Cerebellum (tissue), 4 donors: ENCODE measurements at places on chromosomes 3 and 15.
A peak's percentile ranks its signal among the peaks of the same experiment; 100 is the strongest.

DNA sequence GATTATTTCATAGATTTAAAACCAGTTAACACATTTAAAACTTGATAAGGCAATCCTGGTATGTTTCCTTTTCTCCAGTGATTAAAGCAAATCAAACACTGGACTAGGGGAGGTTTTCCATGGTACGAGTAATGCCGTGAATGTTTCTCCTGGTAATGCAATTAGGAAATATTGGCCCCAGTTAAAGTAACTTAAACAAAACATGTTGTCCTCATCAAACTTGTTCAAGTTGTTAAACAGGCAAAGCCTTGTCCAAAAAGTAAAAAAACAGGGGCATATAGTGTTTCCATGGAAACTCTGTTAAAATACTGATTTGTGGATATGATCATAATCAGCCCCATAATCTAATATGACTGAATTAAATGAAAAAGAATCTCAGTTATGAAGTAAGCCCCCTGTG lies 13.1 kb upstream of the LRTM1 start:
- no peak for DNase-seq

- DNase-seq: no peak
Measured at GRCh38 chr15:45618813-45619212, 16.0 kb upstream of the SQOR start.

DNA sequence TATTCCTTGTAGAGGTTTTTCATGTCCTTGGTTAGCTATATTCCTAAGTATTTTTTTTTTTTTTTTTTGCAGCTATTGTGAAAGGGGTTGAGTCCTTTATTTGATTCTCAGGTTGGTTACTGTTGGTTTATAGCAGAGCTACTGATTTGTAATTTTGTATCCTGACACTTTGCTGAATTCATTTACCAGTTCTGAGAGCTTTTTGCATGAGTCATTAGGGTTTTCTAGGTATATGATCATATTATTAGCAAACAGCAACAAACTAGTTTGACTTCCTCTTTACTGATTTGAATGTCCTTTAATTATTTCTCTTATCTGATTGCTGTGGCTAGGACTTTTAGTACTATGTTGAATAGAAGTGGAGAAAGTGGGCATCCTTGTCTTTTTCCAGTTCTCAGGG lies 737.4 kb downstream of the ZNF385D start:
- DNase-seq: no peak

GRCh38 chr3:8625991-8626390 lies 18.6 kb downstream of the SSUH2 start:
- no peak for DNase-seq

DNA sequence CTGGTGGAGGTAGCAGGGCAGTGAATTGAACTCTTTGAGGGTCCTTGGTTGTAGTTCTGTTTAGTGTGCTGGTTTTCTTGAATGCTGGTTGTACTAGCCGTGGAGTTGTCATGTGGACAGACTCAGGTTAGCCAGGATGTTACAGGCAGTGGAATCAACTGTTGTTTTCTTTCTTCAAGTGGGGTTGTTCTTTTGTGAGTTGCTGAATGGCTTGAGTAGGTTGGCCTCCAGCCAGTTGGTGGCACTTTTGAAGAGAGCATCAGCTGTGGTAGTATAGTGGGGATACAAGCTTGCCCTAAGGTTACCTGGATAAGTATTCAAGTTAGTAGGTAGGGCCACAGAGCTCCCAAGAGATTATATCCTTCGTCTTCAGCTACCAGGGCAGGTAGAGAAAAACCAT lies 31.8 kb upstream of the RARB start:
- DNase-seq: no peak

GRCh38 chr3:111151438-111151837 lies 79.8 kb downstream of the NECTIN3 start:
- DNase-seq: no peak

DNA sequence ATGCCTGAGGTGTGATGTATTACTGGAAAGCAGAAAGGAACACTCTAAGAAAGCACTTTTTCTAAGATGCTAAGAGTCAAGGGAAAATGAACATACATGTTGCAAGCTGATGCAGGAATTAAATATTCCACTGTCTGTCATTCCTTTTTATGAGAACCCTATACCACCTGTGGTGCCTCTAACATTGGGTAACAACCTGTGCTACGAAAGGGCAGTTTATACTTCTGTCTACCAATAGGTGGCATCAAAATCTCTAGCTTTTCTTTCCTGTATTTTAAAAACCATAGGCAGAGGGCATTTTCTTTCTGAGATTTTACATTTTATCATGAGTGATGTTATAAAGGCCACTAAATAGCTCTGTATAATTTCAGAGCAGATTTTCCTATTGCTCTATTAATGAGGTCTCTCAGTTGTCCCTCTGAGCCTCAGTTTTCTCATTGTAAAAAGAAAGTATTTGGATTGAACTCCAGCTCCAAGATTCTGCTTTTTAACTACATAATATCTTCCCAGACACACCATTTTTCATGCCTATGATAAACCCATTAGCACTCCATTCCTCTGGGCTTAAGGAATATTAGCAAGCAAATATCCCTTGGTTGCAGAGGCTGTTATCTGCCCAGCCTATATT lies 3.5 kb upstream of the CPNE4 start:
- no peak for DNase-seq

DNA sequence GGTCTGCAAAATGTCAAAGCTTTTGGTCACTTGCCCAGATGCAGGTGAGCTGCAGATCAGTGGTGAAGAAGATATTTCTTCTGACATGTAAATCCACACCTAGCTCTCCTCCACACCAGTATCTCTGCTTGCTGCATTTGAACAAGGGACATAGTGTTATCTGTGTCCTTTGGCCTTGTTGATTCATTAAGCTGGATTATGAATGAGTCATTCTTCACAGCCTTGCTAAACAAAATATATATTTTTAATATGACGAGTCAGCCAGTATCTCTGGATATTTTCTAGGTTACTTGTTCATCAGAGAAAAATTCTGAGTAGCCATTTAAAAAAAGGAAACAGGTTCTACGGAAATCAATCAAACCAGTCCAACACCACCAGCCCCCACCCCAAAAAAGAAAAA lies 190.6 kb upstream of the ADAMTS9 start:
- DNase-seq: no peak

DNA sequence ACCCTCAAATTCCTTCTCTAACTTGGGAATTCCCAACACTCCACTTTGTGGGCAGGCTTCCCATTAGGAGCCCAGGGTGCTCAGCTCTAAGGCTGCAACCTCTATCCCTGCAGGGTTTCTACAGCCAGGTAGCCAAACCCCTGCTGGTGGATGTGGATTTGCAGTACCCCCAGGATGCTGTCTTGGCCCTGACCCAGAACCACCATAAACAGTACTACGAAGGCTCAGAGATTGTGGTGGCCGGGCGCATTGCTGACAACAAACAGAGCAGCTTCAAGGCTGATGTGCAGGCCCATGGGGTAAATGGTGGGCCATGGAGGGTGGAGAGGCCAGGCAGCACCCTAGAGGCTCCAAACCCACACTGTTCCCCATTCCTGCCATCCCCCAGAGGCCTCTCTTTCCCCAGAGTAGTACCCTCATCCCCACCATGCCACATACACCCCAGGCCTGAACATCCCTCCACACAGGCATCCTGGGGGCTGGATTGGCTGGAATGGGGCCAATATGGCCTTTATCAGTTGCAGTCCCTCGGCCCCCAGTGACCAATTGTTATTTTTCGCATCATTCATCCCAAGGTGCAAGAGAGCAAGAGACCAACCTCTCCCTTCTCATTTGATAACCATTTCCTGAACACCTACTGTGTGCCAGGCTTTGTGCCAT lies 7.7 kb downstream of the ITIH1 start:
- no peak for DNase-seq

DNA sequence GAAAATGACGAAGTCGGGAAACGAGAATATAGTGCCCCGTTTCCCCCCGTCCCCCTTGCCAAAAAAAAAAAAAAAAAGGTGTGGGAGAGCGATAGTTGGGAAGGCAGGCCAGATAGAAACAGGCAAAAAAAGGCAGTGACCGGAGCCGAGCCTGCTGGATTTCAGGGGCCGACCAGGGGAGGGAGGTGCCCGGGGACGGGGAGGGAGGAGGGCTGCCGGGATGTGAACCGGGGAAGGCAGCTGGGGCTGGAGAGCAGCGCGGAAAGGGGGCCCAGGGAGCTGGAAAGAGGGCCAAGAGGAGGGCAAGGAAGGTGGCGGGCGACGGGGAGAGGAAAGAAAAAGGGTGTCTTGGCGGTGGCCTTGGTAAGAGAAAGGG lies 837 bp downstream of the LRRN1 start:
- peak; percentile 42 for DNase-seq

DNA sequence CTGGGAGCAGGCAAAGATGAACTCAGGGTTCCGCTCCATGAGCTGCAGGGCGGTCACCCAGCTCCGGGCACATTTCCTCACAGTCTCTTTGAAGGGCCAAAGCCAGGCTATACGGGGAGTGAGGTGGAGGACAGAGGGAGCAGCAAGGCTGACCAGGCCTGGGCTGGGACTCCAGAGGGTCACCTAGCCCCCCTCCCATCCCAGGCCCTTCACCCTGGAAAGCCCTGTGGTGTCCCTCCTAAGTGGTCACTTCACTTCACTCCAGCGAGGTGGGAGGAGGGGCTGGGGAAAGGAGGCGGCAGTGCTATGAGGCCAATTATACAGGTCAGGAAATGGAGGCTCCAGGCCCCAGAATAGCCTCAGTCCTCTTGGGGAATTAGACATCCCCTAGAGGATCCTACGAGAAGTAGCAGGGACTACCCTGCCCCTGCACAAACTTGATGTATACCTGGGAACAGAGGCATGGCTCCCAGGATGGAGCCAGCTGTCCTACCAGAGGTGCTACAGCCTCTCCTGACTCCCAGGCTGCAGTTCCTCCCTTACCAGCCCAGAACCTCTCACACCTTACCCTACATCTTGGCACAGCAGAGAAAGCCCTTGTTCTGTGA lies 5.7 kb downstream of the MAN2C1 start:
- DNase-seq: no peak

- DNase-seq: peak; percentile 66
Measured at GRCh38 chr3:179323197-179324110, 623 bp downstream of the ZNF639 start.

DNA sequence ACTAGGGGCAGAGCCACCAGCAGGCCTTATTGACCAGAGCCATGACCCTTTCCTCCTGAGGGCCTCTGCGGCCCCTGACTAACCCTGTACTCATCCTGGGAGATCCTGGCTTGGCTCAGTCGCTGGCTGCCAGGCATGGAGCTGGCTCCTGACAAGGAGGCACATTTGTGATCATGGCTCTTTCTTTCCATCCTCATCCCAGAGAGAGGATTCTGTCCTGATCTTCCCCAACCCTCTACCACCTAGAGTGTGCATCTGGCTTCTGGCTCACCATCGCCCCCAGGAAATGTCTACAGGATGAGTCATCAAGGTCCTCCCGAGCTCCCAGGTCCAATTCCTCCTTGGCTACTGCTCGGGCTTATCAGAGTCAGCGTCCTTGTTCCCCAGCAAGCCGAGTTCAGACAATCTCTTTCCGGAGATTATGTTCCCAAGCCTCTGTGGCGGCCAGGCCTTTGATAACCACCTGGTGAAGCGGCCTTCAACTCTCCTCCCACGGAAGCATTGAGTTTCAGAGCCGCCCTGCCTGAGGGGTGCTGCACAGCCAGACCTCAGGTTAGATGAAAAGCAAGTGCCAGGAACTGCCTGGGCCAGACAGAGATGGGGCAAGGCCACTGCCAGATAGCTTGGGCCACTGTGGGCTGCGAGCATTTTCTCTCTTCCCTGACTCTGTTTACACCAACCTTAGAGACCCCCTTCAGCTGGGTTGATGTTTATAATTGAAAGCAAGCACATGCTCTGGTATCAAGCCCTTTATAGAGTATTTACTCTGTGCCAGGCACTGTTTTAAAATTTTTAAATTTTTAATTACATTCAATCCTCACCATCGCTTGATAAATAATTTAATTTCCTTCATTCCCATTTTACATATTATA lies 44.3 kb upstream of the MRPS22 start:
- DNase-seq: no peak

- peak; percentile 47 for DNase-seq
Measured at GRCh38 chr3:142987080-142987700, 14.2 kb upstream of the U2SURP start.

DNA sequence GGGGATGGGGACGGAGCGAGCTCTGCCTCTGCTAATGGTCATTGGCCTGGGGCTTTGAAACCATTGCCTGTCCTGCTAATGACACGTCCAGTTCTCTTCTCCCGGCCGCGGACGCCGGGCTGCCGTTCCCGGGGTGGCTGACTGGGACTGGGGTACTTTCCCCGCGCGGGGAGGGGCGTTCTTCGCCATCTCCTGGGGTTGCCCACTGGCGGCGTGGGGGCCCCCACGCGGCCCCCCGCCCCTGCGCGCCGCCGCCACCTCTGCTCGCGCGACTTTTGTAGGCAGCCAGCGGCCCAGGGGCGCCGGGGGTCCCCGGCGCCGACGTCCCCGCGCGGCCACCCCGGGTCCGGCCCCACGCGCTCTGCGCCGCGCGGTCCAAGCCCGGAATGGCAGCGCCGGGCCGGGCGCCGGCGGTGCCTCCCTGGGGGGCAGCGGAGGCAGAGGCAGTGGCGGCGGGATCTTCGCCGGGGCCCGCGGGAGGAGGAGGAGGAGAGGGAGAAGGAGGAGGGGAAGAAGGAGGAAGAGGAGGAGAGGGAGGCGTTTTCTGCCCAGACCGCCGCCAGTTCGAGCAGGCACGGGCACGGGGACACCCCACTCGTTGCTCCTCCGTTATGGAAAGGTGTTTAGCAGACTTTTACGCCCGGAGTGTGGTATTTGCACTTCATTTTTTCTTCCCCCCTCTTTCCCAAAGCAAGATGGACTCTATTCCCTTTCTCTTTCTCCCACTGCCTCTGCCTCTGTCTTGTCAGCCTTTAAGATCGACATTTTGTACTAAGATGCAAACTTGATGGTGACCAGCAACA lies 2.3 kb downstream of the BBX start:
- peak; percentile 45 for DNase-seq

DNA sequence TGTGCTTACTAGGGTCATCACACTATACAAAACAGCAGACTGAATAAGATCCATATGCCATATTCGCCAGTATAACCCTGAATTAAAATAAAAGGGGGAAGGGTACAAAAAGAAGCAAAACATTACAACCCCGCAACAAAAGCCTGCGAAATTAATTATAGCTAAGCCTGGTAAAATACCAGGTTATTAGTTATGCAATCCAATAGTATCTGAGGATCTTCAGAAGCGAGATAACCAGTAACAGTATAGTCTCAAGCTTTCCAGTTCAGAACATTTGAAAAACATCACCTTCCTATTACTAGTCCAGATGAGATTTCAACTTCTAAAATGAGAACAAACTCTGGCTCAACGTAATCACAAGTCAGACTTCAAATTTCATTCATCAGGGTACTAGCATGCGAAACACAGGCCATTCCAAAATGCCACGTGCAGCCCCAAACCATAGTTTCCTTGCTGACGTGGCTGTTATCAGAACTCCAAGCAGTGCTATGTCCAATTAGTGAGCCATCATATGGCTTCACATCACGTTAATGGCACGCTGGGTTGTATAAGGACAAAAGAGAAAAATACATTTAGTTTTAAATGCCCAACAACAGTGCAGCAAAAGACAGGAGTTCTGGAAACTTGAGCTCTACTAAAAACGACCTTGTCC lies 1.1 kb downstream of the SSR3 start:
- DNase-seq: no peak

- no peak for DNase-seq
Measured at GRCh38 chr3:19808834-19809233, 125.2 kb downstream of the EFHB start.

GRCh38 chr3:111861391-111861790 lies 2.3 kb downstream of the PHLDB2 start:
- DNase-seq: no peak
